ENCODE measurements at places on chromosomes 1 and 21.

DNA sequence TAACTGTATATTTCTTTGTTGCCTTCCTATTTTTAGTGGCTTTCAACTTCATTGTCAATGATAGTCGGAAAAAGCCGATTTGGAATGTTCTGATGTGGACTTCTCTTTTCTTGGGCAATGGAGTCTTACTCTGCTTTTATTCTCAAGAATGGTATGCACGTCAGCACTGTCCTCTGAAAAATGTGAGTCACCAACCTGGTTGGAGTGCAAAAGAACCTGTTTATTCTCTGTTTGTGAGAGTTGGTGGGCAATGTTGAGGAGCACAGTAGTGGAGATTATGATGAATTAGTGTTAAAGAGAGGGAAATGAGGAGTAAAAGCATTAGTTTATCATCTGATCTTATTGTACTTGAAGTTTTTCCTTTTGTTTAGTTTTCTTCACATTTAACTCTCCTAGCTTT is 14.5 kb upstream of the AXDND1 start:
- no peak for DNase-seq

- DNase-seq, result peak; percentile 61
These were observed 9.4 kb downstream of the LAPTM5 start for GRCh38 chr1:30748098-30748698.

DNA sequence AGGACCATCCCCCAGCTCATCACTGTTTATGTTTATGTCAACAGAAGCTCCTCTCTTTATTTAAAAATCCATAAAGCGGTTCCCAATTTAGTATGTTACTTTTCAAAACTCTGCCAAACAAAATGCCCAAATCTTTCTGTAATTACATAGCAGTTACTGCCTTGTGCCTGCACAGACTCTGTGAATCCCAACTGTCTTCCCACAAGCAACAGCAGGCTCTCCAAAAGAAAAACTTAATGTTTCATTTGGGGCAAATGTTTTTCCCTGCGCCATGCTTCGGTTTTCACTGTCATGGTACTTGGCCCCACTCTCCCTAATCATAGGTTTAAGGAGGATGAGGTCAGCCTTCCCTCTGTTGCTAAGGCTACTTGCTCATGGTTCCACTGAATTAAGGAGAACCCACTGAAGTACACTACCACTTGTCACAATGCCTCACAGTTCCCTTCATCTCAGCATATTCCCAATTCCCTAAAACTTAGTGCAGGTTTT is 4.6 kb downstream of the COLGALT2 start:
- no peak for DNase-seq

GRCh38 chr1:175232335-175232734 is 39.8 kb upstream of the KIAA0040 start:
- no peak for DNase-seq

DNA sequence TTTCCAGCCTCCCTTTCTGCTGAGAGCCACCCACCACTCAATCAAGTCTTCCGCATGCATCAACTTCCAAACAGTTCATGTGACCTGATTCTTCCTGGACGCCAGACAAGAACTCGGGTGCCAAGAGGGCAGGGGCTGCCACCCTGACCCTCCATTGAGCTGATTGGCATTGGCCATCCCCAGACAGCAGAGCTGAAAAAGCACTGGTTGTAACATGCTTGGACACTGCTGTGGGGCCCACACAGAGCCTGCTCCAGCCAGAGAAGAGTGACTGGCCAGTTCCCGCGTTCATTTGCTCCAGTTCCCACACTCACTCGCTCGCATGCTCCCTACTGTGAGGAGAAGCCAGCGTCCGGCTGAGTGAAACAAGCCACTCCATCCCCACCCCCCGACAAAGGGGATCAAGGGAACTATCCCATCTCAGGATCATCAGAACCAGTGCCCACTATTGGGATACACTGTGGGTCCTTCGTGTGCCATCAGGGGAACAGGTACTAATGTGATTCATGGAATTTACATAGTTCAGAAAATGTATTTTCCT is 420.3 kb downstream of the NPHP4 start:
- DNase-seq, result no peak

GRCh38 chr1:84582802-84583587 is 8.8 kb upstream of the CTBS start:
- no peak for DNase-seq

DNA sequence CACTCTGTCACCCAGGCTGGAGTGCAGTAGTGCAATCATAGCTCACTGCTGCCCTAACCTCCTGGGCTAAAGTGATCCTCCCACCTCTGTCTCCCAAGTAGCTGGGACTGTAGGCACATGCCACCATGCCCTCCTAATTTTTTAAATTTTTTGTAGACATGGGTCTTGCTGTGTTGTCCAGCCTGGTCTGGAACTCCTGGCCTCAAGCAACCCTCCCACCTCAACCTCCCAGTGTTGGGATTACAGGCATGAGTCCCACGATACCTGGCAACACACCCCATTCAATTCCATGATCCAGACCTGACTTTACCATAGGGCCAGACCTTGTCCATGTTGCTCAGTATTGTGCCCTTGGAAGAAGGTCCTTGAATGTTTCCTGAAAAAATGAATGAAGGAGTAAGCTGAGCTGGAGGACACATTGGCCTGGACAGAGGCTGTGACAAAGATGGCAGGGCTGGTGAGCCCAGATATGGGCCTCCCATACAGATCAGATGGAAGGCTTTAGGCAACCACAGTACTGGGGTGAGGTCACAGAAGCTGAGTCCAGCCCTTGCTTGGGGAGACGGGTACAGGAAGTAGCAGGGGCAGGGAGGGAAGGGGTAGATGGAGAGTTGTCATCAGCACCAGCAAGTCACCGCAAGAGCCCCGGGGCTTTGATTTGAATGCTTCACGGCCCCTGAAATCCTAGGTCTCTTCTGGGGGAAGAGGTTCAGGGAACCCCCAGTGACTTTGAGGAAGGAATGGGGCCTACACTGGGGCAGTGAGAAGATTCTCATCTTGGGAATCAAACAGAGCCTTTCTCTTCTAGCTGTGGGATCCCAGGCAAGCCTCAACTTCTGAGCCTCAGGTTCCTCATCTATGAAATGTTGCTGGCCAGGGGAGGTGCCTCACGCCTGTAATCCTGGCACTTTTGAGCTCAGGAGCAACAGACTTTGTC is 40.1 kb upstream of the DMBX1 start:
- DNase-seq, result no peak

GRCh38 chr1:160206421-160207117 is 1.4 kb downstream of the PEA15 start:
- DNase-seq, result no peak

DNA sequence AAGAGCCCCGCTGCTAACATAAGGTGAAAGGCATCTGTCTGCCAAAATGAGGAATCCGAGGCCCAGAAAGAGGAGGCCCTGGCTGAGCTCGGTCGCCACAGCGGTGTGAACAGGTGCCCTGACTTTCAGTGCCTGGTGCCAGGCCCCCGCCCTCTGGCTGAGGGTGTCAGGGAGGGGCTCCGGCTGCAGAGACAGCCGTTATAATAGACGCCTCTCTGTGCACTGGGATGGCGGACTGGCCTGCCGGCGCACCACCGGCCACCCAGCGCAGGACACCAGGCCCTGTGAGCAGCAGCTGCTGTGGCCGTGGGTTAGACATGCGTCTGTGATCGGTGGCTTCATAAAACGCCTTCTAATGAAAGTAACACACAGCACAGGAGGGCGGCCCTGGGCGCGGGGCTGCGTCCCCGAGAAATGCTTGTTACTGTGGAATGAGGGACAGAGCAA is 51.4 kb upstream of the ACTRT2 start:
- DNase-seq, result no peak

DNA sequence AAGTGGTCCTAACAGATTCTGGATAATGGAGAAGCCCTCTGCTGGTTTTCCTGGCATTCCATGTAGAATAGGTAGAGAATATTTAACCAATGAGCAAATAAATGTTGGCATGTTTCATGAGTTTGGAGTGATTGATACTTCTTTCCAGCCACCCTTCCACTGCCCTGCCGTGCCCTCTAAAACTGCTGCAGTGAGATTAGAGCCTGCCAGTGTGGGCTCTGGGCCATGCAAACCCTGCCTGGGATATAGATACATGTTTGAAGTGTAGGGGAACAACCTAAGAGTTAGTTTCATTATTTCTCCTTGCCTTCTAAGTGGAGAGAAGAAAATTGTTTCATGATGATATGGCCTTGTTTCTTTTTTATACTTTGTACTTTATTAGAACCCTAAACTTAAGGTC is 10.4 kb downstream of the UBE2Q1 start:
- DNase-seq, result no peak

DNA sequence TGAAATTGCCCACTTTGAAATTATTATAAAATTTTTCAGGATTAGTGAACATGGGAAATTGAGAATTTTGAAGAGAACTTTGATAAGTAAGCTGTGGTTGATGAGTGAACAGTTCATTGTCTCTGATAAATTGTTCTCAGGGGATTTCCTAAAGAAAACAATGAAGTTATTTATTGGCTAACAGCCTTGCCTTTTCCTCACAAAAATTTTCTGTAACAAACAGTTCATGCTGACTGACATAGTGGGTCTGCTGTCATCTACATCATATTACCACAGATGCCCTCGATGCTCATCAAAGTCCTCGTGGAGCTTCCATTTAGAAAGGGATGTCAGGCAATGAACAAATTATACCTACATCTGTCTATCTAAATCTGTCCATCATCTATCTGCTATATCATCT is 113.4 kb downstream of the PTBP2 start:
- no peak for DNase-seq

DNA sequence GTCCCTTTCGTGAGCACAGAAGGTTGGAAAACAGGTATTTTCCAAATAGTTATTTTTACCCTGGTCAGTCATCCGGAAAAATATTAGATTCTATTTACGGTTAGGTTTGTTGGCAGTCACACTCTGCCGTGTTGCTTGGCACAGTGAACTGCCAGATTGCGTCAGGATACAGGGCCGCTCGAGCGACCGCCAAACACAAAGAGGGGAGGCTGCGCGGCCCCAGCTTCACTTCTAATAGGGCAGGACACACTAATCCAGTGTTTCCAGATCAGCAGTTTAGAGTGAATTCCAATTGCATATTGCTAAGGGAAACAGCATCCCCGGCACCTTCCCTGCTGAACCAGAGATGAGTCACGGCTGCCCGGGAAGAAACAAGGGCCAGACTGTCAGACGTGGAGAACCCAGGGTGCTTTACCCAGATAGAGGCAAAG is 22.9 kb downstream of the UMODL1 start:
- DNase-seq, result no peak

- DNase-seq, result no peak
These were observed 16.5 kb downstream of the TTF2 start for GRCh38 chr1:117076648-117077047.

DNA sequence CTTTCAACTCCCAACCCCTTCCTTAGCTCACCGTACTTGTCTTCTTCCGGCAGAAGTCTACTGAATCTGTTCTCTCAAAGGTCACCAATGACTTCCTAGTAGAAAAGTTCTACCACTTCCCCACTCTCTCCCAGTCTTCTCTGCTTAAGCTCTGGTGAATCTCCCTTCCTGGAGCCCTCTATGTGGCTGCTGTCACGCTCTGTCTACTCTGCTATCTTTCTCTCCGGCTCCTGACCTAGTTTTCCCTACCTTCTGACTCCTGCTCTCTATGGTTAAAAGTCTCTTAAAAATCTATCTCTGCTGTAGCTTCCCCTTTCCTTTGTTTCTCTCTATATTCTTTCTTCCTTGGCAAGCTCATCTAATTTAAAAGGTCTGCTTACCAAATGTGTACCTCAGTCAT is 350.1 kb upstream of the GREM2 start:
- DNase-seq, result no peak

- DNase-seq, result no peak
These were observed 503.5 kb upstream of the TMPRSS15 start for GRCh38 chr21:18907076-18907475.

GRCh38 chr1:17957588-17958267 is 149.9 kb upstream of the IGSF21 start:
- no peak for DNase-seq

GRCh38 chr1:3965693-3966092 is 65.6 kb upstream of the C1orf174 start:
- no peak for DNase-seq

- no peak for DNase-seq
These were observed 9.8 kb upstream of the PRSS38 start for GRCh38 chr1:227805606-227806197.

DNA sequence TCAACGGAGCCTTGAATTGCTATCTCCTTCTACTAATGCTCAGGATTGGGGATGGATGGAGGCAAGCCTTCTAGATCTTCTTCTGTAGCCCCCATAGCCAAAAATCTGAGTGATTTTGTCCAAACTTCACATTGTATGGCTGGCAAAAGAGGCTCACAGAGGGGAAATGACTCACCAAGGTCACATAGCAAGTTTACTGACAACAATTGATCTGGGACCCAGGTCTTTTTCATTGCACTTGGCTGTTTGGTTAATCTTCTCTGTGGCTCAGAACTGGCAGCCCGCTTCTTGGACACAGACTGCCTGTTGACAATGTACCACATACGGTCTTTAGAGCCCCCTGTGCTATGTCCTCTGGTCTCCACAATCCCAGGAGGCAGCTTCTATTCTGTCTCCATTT is 3.0 kb upstream of the LACTBL1 start:
- no peak for DNase-seq

GRCh38 chr1:11784993-11785769 is 20.6 kb downstream of the MTHFR start:
- no peak for DNase-seq

DNA sequence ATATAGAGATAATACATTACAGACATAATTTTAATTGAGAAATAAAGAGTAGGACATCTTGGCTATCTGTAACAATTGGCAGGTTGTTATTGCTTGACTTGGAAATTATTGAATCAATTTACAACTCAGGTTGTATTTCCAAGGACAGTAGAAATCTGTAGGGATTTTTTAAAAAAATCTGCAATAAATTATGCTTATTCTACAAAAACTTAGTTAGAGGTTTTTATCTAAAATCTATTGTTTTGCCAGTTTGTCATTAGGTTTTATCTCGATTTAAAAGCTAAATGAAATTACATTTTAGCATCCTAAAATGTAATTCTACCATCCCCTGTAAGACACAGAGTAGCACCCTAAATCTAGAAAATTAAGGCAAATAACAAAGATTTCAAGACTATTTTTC is 408.8 kb downstream of the COL11A1 start:
- no peak for DNase-seq

DNA sequence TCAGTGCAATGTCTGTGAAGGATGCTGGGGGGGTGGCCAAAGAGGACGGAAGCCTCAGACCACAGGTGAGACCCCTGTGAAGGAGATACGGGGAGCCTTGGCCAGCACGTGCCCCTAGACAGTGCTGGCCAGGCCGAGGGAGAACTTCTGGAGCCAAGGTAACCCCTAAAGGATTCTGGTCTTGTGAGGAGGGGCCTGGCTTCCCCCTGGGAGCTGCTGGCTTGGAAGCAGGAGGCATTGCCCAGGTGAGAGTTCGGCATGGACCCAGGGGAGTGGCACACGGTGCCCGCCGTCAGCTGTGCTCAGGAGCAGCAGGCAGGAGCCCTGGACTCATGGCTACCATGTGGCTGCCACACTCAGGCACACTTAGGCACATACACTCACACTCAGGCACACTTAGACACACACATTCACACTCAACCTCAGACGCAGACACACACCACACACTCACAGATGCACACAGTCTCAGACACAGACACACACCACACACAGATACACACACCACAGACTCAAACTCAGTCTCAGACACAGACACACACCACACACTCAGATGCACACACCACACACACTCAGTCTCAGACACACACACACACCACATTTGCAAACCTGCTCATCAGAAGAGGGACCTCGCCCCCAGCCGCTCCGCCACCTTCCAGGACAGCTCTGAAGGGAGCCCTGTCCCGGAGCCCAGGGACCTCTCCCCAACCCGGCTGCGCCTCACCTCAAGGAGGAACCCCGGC is 1.1 kb upstream of the COL6A2 start:
- no peak for DNase-seq
